GM23248 (cell line): ENCODE measurements at places on chromosomes 7 and 10. TPM values are rescaled to one million over a fixed set of nuclear protein-coding genes. Genes with fewer than 3 reads are reported as not detected.

- DNase-seq: peak; percentile 97
These were observed 3.2 kb downstream of the MAFK start for GRCh38 chr7:1533547-1534329.

DNA sequence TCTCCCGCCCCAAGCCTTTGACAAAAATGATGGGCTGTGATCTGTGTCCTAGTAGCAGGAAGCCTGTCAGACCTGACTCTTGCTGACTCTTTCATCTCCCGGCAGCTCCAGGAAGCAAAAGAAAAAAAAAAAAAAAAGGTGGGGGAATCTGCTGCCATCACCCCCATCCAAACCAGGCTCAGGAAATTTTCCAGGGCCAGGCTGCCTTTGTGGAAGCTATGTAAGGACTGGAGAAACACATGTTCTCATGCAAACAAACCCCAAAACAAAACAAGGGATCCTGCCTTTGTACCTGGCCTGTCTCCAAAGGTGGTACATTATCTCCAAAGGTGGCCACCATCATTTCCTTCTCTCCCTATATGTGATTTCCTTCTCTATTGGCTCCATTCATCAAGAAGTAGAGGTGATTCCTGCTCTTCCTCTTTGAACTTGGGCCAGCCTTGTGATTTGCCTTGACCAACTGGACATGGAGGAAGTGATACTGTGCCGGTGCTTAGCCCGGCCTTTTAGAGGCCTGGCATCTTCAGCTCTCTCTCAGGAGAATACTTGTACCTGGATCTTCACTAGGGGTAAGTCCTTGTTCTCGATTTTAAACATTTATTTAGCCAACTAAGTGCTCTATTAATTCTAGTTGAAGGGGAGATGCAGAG is 192.2 kb upstream of the SVIL start:
- DNase-seq: no peak

DNA sequence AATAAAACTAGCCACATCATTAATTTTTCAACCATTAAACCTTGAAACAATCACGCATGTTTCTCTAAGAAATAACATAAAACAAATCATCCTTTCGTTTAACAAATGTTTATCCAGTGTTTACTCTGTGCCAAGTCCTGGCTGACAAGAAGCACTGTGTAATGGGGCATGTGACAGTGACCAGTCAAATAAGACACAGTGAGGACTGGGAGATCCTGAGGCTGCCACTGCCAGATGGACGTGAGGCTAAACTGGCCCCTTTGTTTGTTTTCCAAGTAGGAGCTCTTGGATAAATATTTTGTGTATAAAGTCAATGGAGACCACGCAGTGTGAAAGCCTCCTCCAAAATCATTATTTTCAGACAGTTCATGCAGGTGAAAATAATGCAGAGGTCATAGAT is 626.2 kb downstream of the SUGCT start:
- no peak for DNase-seq

DNA sequence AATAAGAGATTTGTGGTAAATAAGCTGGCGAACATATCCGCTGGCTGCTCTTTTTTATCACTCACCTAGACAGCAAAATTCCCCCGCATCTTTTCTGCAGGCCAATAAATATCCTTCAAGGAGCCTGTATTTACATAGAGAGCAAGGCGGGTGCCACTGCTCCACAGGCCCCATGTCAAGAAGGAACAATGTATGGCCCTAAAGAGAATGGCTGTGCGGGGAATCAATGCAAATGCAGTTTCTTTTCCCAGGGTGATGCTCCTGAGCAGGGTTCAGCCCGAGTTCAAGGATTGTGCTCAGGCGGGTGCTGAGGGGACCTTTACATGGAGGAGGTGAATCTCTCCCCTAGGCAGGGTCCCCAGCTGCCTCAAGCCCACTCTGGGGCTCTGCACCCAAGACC is 494.2 kb upstream of the ZMIZ1 start:
- no peak for DNase-seq

GRCh38 chr7:45001138-45001694 is 1.2 kb downstream of the CCM2 start:
- DNase-seq: peak; percentile 49

The AEBP1 gene
- total RNA-seq: 53.0 and 63.2 TPM in 2 replicates

DNA sequence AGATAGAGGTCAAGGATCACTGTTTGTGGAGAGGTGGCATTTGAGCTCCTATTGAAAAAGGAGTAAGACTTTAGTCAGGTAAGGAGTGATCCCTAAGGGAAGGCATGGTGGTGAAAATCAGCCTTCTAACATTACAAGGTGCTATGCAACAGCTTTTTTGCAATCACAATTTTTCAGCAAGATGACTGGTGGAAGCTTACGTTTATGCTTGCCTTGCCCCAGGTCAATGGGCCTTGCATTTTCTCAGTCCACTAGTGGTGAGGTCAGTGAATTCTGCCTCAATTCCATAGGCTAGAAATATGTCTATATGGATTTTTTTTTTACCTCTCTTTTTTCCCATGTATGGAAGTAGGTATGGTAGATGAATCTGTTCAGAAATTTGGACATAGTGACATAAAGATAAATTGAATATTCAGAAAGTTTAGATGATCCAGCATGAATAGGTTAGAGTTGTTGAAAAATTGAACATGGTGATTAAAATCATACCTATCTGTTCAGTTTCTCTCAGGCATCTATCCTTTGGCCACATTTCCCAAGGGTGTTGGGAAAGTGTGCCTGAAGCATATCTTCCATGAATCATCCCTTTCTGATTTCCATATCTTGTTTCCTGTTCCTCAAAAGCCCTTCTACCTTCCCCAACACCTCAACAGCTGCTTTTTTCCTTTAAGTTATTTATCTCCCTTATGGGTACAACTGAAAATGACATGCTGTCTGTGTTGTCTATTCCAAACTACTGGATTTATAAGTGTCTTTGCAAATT is 71.9 kb upstream of the PTPRZ1 start:
- DNase-seq: no peak

GRCh38 chr10:11145495-11145855 is 127.8 kb downstream of the CELF2 start:
- DNase-seq: no peak

- no peak for DNase-seq
These were observed 3.7 kb downstream of the ADAM8 start for GRCh38 chr10:133272964-133273420.

The SPAG6 gene
- total RNA-seq: not detected in 2 replicates

DNA sequence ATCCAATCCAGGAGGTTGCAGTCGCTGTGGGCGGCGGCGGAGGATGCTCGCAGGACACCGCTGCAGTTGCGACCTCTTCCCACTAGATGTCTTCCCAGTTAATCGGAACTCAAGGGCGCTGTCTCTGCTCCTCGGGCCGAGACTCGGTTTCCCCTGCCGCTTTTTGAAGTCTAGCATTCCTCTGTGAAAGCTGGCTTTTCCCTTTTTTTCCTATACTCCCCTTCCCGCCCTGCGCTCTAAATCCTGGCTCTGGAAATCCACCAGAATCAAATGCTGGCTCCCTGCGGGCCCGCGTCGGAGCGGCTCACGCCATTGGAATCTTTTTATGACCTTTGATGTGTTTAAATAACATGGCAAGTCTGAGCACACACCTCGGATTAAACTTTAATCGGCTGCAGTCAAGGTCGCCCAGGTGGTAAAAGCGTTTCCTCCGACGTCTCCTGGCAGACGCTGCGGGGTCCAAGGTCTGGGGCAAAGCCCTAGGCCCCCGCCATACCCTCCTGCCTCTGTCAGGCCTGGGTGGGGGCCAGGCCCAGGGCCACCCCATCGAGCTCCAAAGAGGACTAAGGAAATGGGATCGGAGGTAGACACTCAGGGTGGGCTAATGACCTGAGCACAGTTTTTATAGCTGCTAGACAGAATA is 10.7 kb upstream of the HOXA13 start:
- peak; percentile 65 for DNase-seq

- peak; percentile 36 for DNase-seq
These were observed 2.1 kb downstream of the FKBP6 start for GRCh38 chr7:73329861-73330581.

DNA sequence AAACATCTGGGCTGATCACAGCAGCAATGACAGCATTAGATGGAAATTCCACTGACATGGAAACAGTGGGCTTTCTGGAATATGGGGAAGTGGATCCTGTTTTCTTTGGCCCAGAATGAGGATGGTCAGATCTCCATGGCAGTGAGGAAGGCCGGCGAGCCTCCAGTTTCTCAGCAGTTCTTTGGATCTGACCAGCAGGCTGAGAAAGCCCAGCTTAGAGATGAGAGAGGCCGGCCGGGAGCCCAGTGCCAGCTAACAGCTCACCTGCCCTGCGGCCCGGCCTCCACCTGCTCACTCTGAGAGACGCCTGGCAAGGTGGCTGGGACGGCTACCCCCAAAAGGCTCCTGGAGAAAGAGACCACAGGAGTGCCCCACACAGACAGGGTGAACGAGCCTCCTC is 24.2 kb downstream of the GPER1 start:
- no peak for DNase-seq

DNA sequence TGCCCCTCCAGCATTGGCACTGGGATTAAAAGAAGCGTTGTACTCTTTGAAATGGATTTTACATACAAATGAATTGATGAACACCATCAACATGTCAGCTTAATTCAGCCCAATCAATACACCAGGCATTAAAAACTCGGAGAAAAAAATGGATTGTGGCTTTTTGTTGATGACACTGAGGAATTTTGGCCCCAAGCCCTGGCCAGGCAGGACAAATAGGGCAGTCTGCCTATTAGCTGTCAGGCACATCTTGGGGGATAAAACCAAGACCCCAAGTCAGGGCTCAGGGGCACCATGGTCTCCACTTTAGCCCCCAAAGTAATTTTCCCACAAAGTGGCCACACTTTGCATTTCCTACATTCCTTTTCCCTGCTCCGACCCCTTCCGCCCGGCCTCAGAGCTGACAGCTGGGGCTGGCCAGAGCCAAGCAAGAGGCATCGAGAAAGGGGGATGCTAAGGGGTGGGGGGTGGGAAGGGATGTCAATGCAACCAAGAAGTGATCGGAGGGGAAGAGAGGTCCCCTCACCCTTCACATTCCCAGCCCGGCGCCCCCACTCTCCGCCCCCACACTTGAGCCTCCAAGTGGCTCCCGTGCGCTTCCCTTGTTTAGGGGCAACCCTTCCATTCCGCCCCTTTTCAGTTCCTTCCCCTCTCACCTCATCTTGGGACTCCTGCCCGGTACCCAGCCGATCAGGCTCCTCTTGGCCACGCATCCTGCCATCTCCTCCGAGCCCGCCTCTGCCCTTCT is 711 bp downstream of the HIP1 start:
- DNase-seq: peak; percentile 53

The PTPRN2 gene
- not detected in 2 replicates for total RNA-seq

The TRDMT1 gene
- total RNA-seq: 4.4 and 13.0 TPM in 2 replicates
